Renal pelvis (tissue), 12 donors: ENCODE measurements at places on chromosomes 11 and 22.

- DNase-seq = no peak
Measured at GRCh38 chr11:57508341-57509170, 6.9 kb downstream of the SLC43A1 start.

GRCh38 chr22:46094676-46095075 lies 55.6 kb upstream of the PPARA start:
- no peak for DNase-seq

GRCh38 chr11:64614917-64615316 lies 23.9 kb downstream of the SLC22A12 start:
- no peak for DNase-seq

DNA sequence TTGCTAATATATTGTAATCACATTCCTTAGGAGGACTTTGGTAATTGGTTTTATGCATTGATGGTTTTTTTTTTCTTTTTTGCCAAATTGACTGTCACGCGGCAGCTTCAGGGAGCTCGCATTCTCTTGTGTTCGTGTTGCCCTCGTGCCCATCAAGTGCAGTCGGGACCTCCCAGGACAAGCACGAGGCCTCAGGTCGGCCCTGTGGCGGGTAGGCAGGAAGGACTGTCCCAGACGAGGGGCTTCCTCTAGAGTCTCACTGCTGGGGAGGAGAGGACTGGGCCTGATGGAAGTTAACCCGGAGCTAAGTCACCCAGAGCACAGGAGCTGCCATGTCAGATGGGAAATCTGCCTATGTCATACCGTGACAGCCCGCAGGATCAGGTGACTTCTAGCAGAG lies 37.0 kb downstream of the CTTN start:
- DNase-seq = no peak
